LHCN-M2 (cell line): ENCODE measurements at places on chromosomes 7 and 10. TPM values are rescaled to one million over a fixed set of nuclear protein-coding genes. Genes with fewer than 3 reads are reported as not detected.

DNA sequence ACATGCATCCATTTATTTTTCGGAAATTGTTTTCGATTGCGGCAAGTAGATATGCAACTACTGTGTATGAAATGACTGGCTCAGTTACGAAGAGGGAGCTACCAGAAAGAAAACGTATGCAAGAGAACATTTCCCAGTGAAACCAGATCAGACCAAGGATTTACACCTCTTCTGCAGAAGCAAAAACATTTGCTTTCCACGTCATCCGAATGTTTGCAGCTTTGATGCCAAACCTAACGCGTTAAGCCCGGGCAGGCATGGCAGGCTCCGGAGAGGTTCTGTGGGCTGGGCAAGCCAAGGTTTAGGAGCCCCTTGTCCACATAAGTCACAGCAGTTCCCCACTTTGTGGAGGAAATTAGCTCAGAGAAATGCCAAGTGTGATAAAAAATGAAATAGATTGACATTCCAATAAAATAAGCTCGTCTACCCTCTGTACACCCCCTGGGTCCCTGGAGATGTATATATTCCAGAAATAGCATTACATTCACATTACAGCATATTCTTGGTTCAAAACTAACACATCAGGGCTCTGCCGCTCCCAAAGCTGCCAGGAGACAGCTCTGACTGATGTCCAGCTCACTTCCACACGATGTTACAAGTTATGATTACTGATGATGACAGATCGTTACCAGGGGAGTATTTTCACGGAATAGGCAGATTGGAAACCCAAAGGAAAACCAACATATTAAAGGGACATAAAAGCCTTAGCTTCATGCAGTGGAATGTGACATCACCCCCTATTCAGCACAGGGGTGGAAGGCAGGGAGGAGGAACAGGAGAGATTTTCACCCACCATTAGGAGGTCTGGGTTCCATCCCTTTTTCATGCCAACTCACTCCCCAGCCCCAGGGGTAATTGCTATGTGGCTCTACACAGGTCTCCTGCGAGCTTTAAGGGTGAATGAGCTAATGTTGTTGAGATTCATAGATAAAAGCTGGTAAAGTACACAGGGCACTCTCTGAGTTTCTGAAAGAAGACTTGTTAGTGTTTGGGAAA, 81.5 kb downstream of the LYZL1 start:
- peak; percentile 36 for DNase-seq

DNA sequence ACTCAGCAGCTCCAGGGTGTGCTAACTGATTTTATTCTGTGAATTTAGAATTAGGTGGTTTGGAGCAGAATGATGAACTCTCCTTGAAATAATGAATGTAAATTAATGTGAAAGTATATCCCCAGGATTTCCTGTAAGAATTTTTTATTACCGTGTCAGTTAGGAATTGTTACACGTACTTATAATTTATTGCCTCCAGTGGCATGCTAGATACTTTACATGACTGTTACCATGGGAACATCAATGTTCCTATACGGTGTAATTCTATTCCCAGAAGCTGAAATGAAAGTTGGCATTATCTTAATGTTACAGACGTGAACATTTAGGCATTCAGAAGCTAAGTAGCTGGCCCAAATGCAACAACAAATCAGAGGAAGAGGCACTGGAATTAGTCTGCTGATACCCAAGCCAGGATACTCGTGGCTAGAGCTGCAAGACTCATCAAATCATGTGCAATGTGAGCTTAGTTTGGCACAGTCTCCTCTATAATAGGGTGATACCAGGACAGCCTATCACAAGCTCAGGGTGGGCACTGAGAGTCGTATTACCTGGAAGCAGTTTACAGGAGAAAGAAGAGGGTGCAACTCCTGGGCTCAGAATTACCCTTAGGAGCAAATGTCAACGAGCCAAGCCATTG, 30.0 kb upstream of the PRKAR2B start:
- no peak for DNase-seq

Gene CHN2
- not detected in 2 replicates for total RNA-seq

- no peak for DNase-seq
Observed at GRCh38 chr10:122142641-122143237, 128.4 kb upstream of the BTBD16 start.

DNA sequence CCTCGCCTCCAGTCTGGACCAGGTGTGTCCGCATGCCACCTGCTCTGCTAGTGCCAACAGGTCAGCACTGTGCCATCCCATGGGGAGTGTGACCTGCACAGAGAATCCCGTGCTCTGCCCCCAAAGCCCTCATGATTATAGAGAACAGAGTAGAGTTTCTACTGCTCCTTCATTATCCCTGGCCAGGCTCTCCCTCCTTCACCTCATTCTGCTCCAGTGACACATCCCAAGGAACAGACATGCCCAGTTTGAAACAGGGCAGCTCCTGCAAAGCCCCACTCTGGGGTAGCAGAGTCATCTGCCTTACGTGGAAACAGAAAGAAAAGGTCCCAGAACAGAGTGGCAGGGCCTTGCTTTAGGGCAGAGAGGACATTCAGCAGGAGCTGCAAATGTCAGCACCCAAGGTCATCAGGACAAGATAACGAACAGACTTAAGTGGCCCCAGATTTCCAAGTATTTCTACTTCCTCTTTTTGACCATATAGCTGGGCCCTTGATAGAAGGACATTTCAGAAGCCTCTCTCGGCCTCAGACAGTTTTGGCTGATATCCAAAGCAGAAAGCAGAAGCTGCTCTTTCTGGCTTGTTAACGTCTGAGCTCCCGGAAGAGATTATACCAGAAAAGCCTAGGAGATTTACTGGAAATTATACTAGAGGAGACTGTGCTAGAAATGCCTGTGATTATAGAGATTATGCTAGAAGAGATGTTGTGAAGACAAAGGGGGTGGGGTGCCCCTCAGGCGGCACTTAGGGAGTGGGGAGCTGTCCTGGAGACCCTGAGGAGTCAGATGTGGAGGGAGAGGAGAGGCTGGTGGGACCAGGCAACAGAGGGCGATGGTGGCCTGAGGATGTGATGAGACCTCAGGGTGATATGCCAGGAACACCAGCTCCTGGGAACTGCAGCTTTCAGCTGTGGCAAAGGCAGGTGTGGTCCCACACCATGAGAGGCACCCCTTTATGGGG, 12.6 kb downstream of the TMEM176B start:
- no peak for DNase-seq

DNA sequence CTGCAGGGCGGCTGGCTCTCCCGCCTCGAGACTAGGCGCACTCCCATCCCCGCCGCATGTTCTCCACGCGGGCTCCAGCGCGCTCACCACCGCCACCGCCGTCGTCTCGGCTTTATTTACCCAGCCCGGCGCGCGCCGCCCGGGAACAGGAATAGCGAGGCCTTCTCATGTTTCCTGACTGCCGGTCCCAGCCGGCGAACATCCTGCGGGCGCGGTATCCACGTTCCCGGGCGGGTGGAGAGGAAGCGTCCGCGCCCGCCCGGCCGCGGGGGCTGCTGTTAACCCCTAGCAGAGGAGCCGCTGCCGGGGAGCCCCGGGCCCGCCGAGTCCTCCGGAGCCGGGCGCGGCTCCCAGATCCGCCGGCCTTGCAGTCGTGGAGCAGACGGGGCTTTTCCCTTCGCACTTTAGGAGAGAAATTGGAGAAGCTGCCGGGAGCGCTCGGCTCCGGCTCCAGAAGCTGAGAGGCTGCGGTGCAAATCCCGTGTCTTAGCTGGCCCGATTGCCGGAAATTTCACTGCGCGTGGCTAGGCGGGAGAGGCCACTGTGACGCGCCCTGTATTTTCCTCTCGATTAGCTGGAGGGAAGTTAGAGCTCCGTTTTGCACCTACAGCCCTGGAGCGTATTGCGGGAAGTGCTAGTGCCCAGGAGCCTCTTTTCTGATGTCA, at the start of gene MKX:
Gene MKX, minus strand, starts transcription at position 88 of the 665 bp plus-strand sequence. CDS start 2,404 bp downstream, outside the sequence.
- peak; percentile 20 for DNase-seq

Gene MKX
- 0.11 TPM in 1 of 2 replicates, not detected in the other for total RNA-seq

Gene MACROH2A2
- total RNA-seq: 13.3 and 14.5 TPM in 2 replicates

Gene LRIT1
- total RNA-seq: not detected in 2 replicates

DNA sequence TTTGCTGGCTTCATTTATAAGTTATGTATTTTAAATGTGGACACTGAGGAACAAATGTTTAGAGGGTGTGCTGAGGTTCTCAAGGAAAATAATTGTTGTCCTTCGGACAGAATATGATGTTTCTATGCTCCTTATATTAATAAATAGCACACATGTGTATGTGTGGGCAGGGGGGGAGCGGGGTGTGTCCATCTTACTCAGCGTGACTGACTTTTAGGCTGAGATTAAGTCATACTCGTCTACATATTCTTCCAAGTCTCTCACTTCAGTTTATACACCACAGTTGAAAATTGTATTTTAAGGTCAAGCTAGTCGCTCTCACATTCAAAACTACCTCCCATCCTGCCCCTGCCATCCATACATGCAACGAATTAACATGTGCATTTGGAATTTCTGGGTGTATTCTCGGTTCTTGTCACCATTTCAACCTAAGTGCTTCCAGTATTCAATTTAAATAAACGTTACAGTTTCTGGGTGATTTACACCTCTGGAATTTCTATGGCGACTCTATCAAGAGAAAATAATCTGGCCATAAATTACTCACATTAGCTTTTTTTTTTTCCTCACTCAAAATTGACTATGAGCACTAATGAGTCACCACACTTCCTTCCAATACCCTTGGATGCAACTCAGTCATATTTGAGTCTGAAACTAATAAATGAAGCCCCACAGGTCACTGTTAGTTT, 3.3 kb downstream of the PCDH15 start:
- DNase-seq: no peak

DNA sequence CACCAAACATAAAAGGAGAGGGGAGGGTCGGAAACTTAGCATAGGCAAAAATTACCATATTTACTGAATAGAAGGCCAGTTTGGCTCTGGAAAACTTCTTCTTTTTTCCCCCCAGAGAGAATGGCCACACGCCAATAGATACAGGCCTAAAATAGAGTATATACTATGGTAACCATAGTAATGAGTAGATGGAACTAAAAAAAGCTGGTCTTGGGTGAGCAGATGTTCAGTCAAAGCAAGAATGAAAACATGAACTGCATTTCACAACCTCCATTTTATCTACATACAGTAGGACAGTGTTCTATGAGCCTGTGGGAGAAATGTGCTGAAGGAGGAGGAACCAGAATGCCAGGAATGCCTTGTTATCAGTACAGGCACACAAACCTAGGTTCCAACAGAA, 141.7 kb upstream of the SEMA3A start:
- no peak for DNase-seq

DNA sequence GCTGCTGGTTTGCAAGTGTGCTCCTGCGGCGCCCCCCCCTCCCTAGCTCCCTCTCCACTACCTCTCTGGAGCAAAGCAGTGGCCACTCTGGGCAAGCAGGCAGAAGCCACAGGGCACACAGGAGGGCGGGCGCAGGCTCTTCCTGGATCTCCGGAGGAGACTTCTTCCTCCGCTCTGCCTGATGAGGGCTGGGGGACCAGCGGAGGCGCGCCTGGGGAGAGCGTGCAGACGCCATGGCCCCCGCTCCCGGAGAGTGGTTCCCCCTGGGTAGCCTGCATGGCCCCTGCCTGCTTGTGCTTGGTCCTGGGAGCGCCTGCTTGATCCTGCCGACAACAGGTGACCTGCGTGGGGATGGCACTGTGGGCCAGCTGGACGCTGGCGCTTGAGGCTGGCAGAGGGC, 29.0 kb downstream of the ANKMY2 start:
- DNase-seq: no peak

Gene HGF
- total RNA-seq: 11.5 and 13.0 TPM in 2 replicates

Gene HOXA3
- 4.6 and 4.7 TPM in 2 replicates for total RNA-seq

GRCh38 chr7:29102558-29103151, 43.7 kb downstream of the CPVL start:
- DNase-seq: peak; percentile 64
